PC-9 (cell line): ENCODE measurements at places on chromosomes 16 and 17. TPM values are rescaled to one million over a fixed set of nuclear protein-coding genes. Genes with fewer than 3 reads are reported as not detected.

GRCh38 chr17:66123163-66123562 lies 68.8 kb downstream of the CEP112 start:
- DNase-seq: no peak

DNA sequence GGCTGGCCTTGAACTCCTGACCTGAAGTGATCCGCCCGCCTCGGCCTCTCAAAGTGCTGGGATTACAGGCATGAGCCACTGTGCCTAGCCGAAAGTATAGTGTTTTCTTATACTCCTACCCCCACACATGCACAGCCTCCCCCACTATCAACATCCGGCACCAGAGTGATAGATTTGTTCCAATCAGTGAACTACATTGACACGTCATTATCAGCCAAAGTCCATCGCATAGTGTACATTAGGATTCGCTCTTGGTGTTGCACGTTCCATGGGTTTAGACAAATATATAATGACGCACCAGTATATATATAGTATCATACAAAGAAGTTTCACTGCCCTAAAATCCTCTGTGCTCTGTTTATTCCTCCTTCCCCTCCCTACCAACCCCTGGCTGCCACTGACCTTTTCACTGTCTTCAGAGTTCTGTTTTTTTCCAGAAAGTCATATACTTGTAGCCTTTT lies 11.9 kb upstream of the TM4SF5 start:
- DNase-seq: no peak

DNA sequence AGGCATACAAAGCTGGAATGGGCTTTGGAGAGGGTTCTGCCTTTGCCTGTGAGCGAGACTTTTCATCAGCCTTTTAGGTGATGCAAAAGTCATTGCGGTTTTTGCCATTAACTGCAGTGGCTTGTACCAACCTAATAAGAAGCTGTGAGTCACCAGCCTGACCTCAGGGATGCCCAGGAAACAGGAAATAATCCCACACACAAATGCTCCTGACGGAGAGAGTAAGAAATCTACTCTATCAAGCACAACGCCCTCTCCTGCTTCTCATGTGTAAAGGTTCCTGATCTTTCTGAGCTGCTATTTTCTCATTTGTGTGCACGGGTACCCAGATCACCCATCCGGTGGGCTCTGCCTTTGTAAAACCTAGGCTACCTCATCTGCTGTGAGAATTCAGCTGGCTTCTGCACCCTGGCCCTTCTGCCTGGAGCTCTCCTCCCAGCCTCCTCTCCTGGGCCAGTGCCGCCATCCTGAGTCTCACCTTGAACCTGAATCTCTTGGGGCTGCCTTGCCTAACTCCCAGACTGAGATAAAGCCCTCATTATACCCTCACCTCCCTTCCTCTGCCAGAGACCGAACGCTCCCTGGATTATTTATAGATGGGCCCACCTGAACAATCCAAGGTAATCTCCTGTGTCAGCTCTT lies 299.7 kb downstream of the C16orf95 start:
- peak; percentile 57 for DNase-seq

GRCh38 chr16:71771571-71771970 lies 37.1 kb downstream of the AP1G1 start:
- no peak for DNase-seq

DNA sequence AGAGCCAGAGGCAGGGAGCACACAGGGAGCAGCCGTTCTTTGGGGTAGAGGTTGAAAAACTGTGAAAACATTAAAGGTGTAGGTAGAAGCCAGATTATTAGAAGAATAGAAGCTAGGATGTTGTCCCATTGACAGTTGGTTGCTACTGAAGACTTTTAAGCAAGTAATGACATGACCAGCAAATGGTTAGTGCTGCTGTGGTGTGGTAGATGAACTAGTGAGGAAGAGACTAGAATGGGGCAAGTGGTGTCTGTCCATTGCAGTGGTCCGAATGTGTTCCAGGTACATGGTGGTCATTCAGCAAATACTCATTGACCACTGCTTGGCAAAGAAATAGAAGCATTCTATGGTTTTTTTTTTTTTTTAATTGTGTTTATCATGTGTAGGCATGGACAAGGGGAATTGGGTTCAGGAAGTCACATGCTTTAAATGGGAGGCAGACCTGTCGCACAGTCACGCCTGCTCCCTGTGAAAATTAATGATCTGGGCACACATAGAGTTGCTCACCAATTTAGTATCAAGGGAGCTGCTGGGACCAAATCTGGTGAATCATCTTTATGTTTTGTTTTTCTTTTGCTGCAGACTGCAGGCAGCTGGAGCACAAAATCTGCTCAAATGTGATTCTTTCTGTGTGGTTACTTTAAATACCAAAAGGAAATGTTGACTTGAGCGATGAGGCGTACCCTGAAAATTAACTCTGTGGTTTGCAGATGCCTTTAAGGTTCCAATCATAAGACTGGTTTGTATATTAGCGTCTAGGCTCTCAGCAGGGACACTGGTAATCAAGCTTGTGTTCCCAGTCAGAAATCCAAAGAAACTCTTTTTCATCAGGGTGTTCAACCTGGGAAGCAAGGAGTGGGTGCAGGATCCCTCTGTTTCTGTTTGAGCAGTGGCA lies 30.7 kb downstream of the YPEL2 start:
- no peak for DNase-seq

- no peak for DNase-seq
Observed at GRCh38 chr16:87412996-87413421, 20.9 kb downstream of the MAP1LC3B start.

DNA sequence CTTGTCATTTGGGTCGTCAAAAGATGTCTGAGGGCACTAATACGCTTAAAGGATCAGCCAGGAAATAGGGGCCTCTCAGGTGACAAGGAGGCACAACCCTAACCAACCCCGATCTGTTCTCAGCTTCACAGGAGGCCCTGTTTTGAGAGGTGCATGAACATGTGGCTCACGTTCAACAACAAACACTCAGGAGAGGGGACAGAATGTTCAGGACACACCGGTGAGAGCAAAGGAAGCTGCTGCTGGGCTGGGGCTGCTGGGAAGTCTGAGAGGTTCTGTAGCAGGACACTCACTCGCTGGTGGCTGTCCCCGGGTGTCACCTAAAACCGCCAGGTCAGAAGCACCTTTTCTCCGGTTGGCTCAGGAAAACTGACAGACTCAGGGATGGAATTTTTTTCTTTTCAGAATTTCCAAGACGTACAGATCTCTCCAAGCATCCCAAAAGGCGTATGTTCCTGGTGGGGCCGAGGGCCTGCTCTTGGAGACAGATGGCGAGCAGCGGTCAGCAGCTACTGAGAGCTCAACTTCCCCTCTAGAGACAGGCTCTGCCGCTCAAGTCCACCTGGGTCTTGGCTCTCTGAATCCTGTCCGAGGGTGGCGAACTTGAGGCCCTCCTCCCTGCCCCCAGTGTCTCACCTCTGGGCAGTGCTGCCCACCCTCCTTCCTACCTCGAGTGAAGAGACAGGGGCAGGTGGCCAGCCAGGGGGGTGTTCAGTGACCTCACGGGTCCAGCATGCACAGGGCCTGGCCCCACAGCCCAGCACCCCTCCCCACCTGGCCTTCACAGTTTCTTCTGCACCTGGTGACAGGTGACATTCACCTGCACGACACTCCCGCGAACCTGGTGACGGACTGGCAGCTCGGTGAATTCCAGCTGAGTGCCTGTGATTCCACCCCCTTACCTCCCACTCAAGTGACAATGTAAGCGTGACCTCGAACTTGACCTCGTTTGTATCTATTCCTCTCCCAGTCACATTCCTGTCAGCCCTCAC lies 22.9 kb downstream of the CLUH start:
- DNase-seq: no peak

GRCh38 chr17:81398176-81398831 lies 3.0 kb downstream of the BAHCC1 start:
- peak; percentile 51 for DNase-seq

DNA sequence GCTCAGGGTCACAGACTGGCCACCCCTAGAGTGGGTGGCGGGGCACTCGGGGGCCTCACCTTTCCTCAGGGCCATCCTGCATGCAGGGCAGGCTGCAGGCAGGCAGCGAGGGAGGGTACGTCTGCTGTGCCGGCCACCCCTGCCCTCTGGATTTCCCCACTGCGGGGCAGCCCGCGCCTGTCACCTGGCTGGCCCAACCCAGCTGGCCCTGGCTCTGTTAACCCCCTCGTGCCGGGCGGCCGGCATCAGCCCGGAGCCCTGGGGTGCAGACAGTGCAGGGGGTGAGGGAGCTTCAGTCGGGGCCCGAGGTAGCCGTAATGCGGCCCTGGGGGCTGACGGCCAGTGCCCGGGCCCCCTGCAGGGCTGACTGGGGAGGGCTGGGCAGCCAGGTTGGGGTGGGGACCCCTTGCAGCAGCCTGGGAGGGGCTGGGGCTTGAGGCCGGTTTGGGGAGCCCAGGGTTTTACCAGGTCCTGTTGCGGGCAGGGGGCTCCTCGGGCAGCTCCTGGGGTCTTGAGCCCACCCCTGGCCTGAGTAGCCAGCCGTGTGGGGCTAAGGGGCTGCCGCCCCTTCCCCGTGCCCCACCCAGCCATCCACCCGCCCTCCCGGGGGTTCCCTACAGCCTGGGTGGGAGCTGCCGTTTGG lies at the start of gene IGFALS:
IGFALS (minus strand) TSS at position 128 of the 643 bp plus-strand sequence; CDS start at position 75, 53 bp downstream.
- DNase-seq: no peak

DNA sequence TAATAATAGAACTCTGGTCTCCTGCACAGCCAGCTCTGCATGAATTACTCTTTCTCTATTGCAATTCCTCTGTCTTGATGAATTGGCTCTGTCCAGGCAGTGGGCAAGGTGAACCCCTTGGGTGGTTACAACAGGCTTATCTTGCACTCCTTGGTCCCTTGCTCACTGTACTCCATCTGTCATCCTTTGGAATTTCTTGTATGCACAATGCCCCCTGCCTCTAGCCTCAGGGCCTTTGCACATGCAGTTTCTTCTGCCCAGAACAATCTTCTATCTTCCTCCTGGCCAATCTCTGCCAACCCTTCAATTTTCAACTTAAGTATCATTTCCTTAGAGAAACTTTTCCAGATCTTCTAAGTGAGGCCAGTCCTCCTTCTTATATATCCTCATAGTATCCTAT lies 114.7 kb upstream of the NLRP1 start:
- no peak for DNase-seq

- DNase-seq: peak; percentile 77
Observed at GRCh38 chr17:8153957-8154607, 1.9 kb upstream of the PER1 start.

GRCh38 chr17:7959503-7960253 lies 27.7 kb downstream of the CNTROB start:
- no peak for DNase-seq

- no peak for DNase-seq
Observed at GRCh38 chr17:57349541-57350247, 93.4 kb downstream of the MSI2 start.

GRCh38 chr17:10648956-10649355 lies 8.2 kb downstream of the MYH3 start:
- DNase-seq: no peak

The GPR139 gene
- not detected in 2 replicates for total RNA-seq

The FBXO39 gene
- total RNA-seq: not detected in 2 replicates

The CMTM4 gene
- total RNA-seq: 81.3 and 105 TPM in 2 replicates

The OR2C1 gene
- total RNA-seq: not detected in 2 replicates

The GH1 gene
- total RNA-seq: not detected in 2 replicates

The NEUROD2 gene
- not detected in 2 replicates for total RNA-seq

The KRT28 gene
- total RNA-seq: not detected in 2 replicates

The DHRS7C gene
- not detected in 2 replicates for total RNA-seq

The GNGT2 gene
- total RNA-seq: 7.4 and 9.4 TPM in 2 replicates

The IRX5 gene
- total RNA-seq: not detected in 2 replicates
